ENCODE measurements at places on chromosomes 6 and 20.

DNA sequence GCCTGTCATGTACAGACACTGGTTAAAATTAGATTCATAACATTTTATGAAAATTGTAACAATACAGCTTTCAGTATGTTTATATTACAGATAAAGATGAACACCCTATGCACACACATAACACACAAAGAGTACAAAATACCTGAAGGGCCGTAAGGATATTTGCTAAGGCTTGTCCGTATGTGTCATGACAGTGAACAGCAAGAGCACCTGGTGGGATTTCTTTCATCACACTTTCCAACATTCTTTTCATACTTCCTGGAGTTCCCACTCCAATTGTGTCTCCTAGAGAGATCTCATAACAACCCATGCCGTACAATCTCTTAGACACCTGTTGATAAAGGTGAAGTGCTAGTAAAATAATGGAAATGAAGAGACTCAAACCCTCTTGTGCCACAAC, 83.7 kb downstream of the HMGCLL1 start:
- no peak for DNase-seq

- no peak for DNase-seq
Observed at GRCh38 chr20:62636446-62636845, 5.9 kb upstream of the SLCO4A1 start.

DNA sequence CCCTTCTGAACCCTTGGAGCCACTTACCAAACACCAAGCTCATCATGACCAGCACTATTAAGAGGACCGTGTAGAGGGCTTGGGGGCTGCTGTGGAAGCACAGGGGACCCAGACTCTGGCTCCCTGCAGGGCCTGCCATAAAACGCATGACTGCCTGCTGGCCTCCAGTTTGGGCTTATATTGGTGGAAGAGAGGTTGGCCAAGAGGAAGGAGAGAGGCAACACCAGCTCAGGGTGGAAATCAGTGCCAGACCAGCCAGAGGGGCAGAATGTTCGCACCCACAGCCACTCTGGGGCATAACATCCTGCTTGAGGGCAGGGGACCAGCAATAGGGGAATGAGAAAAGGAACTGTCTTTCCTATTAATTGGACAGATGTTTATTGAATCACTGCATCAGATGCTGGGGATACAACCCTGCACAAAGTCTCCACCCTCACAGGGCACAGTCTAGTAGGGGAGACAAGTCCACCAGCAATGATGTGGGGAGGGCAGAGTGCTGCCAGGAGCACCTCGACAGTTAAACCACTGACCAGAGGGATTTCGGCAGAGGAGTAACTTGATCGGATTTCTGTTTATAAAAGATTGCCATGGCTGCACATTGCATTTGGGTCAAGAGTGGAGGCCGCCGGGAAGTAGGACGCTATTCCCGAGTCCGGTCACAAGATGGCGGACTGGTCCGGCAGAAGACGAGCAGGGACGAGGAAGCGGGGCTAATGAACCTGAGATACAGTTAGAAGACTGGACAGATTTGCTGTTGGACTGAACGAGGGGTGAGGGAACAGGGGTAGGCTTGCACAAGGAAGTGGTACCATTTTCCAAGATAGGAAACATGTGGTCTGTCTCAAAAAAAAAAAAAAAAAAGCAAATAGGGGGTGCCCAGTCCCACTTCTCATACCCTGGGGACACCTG, at the start of gene LY6G5C:
Gene LY6G5C, minus strand, starts transcription at position 842 of the 909 bp plus-strand sequence. Its CDS starts 694 bp downstream, at position 148.
- peak; percentile 79 for DNase-seq

DNA sequence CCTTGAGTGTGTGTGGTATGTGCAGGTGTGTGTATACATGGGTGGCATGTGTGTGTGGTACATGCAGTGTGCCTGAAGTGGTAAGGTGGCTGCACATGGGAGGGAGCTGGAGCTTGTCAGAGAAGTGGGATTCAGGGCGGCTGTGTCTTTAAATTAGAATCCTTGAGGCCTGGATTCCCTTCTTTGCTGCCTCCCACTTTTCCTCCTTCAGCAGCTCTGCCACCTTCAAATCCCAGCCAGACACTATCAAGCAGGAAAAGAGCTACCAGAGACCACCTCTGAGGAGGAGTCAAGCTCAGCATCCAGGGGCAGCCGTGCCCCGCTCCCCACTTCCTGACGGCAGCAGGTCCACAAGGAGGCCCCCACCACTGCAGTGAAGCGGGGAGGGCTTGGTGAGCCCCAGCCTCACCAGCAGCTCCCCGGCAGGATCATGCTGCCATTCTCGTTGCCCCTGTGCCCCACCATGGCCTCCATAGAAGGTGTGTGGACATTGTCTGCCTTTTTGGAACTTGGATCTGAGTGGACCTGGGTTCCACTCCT, 131.0 kb upstream of the MLN start:
- no peak for DNase-seq

DNA sequence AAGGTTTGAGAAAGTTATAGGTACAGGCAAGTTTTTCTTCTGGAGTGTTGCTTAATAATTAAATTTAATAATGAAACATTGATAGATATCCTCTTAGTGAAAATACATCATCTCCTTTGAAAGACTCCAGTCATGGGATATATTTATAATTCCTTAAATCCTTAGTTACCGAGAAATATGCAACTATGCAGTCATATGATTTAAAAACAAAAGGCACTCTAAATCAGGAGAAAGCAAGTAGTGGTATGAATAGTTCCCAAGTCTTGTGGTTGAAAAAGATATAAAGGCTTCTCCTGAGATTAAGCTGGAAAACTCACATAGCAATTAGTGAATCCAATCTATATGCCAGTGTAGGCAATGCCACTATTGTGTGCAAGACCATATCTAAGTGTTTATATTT, 475.4 kb downstream of the EYS start:
- DNase-seq = no peak
